Head of caudate nucleus (tissue), 42 donors: ENCODE measurements at places on chromosomes 11 and 22.

GRCh38 chr11:35387111-35387982 lies 32.0 kb downstream of the SLC1A2 start:
- DNase-seq, result no peak

GRCh38 chr11:132254906-132255305 lies 884.5 kb downstream of the NTM start:
- no peak for DNase-seq

DNA sequence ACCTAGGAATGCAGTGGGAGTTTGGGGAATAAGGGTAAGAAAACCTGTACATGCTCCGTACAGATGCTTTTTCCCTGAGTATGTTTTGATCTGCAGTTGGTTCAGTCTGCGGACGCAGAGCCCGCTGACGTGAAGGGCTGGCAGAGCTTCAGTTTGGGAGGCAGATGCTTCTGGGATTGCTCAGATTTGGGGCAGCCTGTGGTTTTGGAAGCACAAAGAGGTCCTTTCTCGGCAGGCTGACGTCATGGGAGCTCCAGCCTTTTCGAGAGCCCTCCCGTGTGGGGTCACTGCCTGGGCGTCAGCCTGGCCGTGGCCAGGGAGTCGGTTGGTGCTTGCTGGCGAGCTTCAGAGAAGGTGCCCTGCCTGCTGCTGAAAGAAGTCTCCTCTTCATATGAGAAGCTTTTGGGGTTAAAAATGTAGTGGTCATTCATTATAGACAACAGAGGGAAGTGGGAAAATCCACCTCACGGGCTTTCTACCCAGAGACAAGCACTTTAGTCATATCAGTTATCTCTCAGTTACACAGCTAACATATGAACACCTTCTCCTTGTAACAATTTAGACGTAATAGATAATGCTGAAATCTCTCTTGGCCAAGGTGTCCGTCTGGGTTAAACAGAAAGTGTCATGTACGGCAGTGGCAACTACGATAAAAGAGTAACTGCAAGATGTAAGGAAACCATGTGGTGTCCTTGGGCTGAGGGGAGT lies 26.8 kb downstream of the TPCN2 start:
- DNase-seq, result peak; percentile 65

- DNase-seq, result no peak
Observed at GRCh38 chr11:92885600-92885999, 83.9 kb upstream of the MTNR1B start.

DNA sequence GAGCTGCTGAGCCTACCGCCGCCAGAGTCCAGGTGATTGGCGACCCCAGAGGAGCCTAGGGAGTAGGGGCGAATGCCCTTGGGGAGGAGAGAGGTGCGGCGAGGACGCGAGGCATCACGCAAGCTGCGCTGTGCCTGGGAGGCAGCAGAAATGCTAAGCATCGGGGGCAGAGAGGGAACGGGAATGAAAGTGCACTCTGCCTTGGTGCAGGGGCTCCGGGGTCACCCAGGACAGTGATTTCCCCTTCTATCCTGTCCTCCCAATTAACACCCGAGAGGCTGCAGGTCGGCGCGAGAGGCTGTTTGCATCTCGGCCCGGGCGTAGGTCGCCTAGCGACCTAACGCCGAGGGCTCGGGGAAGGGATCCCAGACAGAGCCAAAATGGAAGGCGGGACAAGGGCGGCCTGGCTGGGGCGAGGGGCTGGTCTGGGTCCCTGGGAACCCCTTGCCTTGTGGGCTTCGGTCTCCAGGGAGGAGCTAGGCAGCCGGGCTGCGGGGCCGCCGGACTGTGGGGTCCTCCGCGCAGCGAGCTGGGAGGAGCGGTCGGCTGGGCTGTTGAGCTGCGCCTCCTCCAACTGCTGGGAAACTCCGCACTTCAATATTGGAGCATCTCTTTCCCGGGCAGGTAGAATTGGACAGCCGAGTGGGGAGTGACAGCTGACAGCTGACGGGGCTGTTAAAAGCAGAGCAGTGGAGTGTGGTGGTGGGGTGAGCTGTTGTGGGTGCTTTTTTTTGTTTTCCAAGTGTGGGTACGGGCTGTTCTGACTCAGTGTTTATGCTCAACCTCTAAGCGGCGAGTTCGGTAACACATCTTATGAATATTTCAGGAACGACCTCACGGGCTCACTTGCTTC lies 657 bp downstream of the ELMOD1 start:
- peak; percentile 18 for DNase-seq

DNA sequence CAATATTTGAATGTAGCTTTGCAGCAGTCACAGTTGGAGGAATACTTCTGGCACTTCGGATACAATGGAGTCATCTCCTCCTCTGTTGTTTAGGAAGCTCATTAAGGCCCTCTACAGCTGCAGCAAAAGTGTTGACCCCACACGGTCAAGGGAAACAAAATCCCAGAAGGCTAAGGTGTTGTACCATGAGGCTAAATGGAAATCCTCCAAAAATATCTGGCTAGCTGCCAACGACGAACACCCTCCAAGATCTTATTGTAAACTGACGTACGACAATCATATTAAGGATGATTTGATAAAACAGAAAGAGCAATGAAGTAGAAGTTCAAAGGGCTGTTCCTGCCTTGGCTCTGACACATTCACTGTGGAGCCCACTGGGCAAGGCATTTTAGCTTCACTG lies 4.0 kb downstream of the POGLUT3 start:
- no peak for DNase-seq

GRCh38 chr11:117097014-117097388 lies 1.2 kb downstream of the SIK3 start:
- no peak for DNase-seq

DNA sequence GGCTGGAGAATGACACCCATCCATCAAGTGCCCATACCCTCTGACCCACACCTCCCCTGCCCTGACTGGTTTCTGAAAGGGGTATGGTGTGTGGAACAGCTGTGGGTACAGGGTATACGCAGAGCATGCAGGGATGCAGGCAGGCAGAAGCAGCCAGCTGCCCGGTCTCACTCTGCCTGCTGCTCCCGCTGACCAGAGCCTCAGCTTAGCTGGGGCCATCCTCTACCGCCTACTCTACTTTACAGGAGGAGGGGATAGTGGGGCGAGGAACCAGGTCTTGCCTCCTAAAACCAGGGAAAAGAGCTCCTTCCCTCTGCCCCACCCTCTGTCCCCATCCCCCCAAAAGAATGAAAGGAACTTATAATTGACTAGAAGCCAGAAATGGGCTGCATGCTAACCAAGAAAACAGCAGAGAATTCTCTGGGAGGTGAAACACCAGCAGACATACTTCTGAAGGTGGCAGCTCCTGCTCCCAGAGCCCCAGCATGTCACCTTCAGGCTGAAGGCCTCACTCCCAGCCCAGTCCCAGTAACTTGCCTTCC lies 13.0 kb upstream of the CHRM4 start:
- DNase-seq, result no peak
